HFFc6 (cell line): ENCODE measurements at places on chromosomes 3 and 15.
A peak's percentile ranks its signal among the peaks of the same experiment; 100 is the strongest.

DNA sequence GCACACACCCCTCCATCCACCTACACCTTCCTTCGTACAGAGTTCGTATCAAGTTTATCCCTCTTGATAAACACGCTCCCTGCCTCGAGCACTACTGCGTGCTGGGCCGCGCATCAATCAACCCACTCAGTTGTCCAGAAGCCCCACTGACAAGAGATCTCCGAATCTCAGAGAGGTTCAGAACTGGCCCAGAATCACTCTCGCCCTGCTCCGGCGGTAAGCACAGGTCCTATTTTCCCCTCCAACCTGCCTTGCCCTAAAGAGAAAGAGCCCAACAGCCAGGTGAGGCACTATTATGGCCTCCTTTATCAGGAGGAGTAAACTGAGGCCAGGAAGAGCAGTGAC is 494 bp upstream of the NISCH start:
- peaks cover 7% of the 10 kb centered on the region for H3K27me3 ChIP-seq
- H3K4me3 ChIP-seq = peak overlapping the region; percentile 99
- peaks cover 27% of the 10 kb centered on the region for H3K4me1 ChIP-seq
- H3K36me3 ChIP-seq = peaks cover 14% of the 10 kb centered on the region
- peak overlapping the region; percentile 88 for H3K27ac ChIP-seq
- DNase-seq = no peak

- no peak for DNase-seq
- H3K4me1 ChIP-seq = peaks cover 19% of the 10 kb centered on the region
- H3K27ac ChIP-seq = no peak overlapping the region
- H3K4me3 ChIP-seq = no peak overlapping the region
- peaks cover 2% of the 10 kb centered on the region; the same call in 1 of the 2 replicates for H3K27me3 ChIP-seq
These were observed 340.9 kb upstream of the TBL1XR1 start for GRCh38 chr3:177538048-177538749.

GRCh38 chr15:34348735-34349300 is 5.7 kb downstream of the NUTM1 start:
- DNase-seq = no peak
- H3K27ac ChIP-seq = no peak overlapping the region
- peaks cover 10% of the 10 kb centered on the region for H3K27me3 ChIP-seq

DNA sequence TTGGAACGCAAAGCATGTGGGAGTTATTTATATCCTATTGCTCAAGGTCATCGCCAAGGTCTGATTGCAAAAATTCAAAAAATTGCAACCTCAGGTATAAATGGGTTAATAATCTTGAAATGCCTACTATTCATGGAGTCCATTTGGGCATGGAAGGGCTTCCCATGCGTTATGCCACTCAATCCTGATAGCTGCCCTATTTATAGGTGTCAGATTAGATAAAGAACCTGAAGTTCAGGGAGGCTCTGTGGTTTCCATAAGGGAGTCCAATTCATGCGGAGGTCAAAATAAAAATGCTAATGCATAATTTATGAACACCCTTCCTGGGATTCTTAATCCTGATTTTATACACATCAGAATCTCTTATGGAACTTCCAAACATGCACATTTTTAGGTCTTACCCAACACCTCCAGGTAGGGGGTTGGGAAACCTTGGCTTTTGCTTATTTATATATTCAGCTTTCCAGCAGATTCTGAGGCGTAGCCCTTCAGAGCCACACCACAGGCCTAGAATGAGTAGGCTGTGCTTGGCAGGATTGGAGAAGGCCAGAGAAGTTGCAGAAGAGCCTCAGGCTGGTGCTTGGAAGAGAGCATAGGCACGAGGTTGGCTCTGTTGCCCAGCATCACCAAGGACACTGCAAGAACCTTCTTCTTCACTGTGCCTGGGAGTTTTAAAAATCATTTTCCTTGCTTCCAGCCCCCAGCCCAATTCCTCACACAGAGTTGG is 324.4 kb upstream of the CFAP20DC start:
- no peak overlapping the region for H3K27ac ChIP-seq
- no peak for DNase-seq
- no peaks in the 10 kb centered on the region for H3K36me3 ChIP-seq

DNA sequence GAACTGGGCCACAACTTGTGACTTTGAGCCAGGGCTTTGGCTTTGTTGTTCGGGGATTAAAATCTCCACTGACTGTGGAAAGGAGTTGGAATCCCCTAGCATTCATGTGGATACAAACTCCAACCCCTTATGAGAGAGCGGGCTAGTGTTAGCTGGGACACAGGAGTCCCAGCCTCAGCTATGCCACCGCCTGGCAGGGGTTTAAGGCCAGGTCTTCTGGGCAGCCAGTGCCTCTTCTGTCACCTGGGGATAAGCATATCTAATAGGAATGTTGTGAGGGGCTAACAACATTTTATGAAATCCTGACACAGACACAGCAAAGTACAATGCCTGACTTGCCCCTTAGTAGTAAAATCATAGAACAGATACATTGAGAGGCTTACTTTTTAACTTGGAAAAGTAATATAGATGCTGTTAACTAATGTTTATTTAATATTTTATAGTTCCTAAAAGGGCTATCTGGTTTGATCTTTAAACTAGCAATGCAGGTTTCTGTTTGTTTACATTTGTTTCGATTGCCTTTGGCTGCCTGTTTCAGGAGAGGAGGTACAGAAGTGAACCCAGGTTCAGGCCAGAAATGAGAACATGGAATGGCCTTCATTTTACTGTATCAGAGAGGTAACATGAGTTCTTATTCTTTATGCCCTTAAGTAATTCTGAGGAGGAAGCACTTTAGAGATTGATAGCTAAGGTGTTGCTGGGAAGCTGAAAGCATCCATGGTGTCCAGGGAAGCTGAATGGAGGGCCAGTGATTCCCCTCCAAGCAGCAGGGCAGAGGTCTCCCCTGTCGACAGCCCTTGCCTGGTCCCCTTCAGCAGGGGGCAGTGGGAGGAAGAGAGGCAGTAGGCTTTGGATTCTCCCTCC is 8.7 kb downstream of the GPR160 start:
- no peaks in the 10 kb centered on the region for H3K36me3 ChIP-seq
- H3K4me1 ChIP-seq = peaks cover 12% of the 10 kb centered on the region
- H3K27me3 ChIP-seq = peaks cover 17% of the 10 kb centered on the region
- no peak for DNase-seq

- no peak overlapping the region for H3K27ac ChIP-seq
- H3K36me3 ChIP-seq = peaks cover 26% of the 10 kb centered on the region
- no peak for DNase-seq
- peaks cover 15% of the 10 kb centered on the region for H3K4me1 ChIP-seq
- no peak overlapping the region for H3K4me3 ChIP-seq
- peaks cover 26% of the 10 kb centered on the region for H3K27me3 ChIP-seq
These were observed 17.9 kb downstream of the HAPLN3 start for GRCh38 chr15:88877415-88877814.

DNA sequence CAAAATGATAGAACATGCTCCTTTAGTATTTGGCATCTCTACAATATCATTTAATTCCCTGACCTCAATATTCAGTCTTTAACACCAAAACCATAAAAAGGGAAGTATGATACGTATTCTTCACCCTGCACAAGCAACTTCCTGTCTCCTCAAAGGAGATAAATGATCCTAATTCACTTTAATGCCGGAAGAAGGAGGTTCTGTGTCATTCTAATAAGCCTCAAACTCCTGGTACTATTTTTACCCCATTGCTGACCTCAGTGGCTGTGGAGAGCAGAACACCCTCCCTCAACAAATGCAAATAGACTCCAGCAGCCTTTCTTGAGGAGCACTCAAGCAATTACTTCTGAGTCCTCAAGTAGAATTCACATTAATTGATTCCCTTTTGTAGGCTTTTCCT is 173.3 kb downstream of the TMEM108 start:
- H3K27ac ChIP-seq = no peak overlapping the region
- peaks cover 6% of the 10 kb centered on the region; the same call in 1 of the 2 replicates for H3K4me1 ChIP-seq
- H3K27me3 ChIP-seq = peaks cover 3% of the 10 kb centered on the region
- no peak for DNase-seq
- H3K4me3 ChIP-seq = no peak overlapping the region

GRCh38 chr3:33915796-33916546 is 117.5 kb downstream of the PDCD6IP start:
- H3K4me3 ChIP-seq = no peak overlapping the region
- no peaks in the 10 kb centered on the region for H3K36me3 ChIP-seq
- peaks cover 14% of the 10 kb centered on the region for H3K4me1 ChIP-seq
- H3K27ac ChIP-seq = no peak overlapping the region; the same call in 1 of the 2 replicates
- H3K27me3 ChIP-seq = peaks cover 15% of the 10 kb centered on the region; the same call in 1 of the 2 replicates

- peak; percentile 45 for DNase-seq
- no peak overlapping the region for H3K4me3 ChIP-seq
- H3K4me1 ChIP-seq = peaks cover 35% of the 10 kb centered on the region
- H3K27me3 ChIP-seq = no peaks in the 10 kb centered on the region; the same call in 1 of the 2 replicates
- no peaks in the 10 kb centered on the region for H3K36me3 ChIP-seq
These were observed 33.5 kb downstream of the BCL2L10 start for GRCh38 chr15:52078876-52079700.

- no peaks in the 10 kb centered on the region for H3K4me1 ChIP-seq
- DNase-seq = no peak
- no peaks in the 10 kb centered on the region for H3K36me3 ChIP-seq
These were observed 100.8 kb downstream of the CPN2 start for GRCh38 chr3:194250098-194251002.

DNA sequence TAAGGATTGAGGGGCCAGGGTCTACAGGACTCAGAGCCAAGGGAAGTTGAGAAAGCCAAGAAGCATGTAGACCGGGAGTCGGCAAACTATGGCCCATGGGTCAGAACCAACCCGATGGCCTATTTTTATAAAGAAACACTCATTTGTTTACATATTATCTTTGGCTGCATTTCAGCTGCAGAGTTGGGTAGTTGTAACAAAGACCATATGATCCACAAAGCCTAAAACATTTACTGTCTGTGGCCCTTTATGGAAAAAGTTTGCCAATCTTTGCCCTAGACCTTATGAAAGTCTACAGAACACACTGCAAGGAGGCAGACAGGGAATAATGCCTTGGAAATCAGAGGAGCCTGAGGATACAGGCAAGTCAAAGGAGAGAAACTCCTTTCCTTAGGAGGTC is 63.2 kb upstream of the MNS1 start:
- no peak for DNase-seq
- H3K27ac ChIP-seq = no peak overlapping the region
- no peaks in the 10 kb centered on the region for H3K36me3 ChIP-seq
- H3K27me3 ChIP-seq = peaks cover 15% of the 10 kb centered on the region
- no peak overlapping the region for H3K4me3 ChIP-seq

DNA sequence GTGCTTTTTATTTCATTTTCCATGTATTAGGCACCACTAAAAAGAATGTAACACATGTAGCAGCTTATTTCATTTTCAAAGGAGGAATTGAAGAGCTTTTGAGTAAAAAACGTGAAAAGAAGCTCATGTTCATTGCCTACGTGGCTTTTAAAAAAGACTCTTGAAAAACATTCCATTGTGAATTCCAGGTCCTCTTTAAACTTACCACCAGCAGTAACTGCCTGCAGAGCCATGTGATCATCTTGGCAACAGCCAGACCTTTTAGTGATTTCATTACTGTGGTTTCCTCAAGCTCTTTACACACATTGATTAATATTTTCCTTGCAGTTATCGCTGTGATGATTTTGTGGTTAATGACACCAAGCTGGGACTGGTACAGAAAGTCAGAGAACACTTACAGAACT is 43.8 kb upstream of the FBXL22 start:
- H3K27ac ChIP-seq = peak overlapping the region; percentile 93
- peaks cover 37% of the 10 kb centered on the region for H3K4me1 ChIP-seq
- peak; percentile 91 for DNase-seq
- H3K4me3 ChIP-seq = peak overlapping the region; percentile 83
- peaks cover 22% of the 10 kb centered on the region for H3K36me3 ChIP-seq

- H3K36me3 ChIP-seq = peaks cover 28% of the 10 kb centered on the region
- peak overlapping the region; percentile 37 for H3K4me3 ChIP-seq
- H3K27ac ChIP-seq = peak overlapping the region; percentile 66
- peak; percentile 30 for DNase-seq
- H3K4me1 ChIP-seq = peaks cover 49% of the 10 kb centered on the region
- peaks cover 4% of the 10 kb centered on the region for H3K27me3 ChIP-seq
These were observed 13.2 kb upstream of the PODXL2 start for GRCh38 chr3:127615631-127616305.

GRCh38 chr3:100880845-100881244 is 112.4 kb downstream of the ABI3BP start:
- DNase-seq = no peak
- no peak overlapping the region for H3K4me3 ChIP-seq
- no peak overlapping the region for H3K27ac ChIP-seq
- H3K27me3 ChIP-seq = no peaks in the 10 kb centered on the region
- H3K36me3 ChIP-seq = no peaks in the 10 kb centered on the region

- no peaks in the 10 kb centered on the region for H3K36me3 ChIP-seq
- DNase-seq = no peak
- H3K4me1 ChIP-seq = no peaks in the 10 kb centered on the region
- no peak overlapping the region for H3K4me3 ChIP-seq
- no peak overlapping the region for H3K27ac ChIP-seq
These were observed 1116.4 kb downstream of the OTOL1 start for GRCh38 chr3:162612991-162613390.

- no peak overlapping the region for H3K27ac ChIP-seq
These were observed 607.5 kb upstream of the NAALADL2 start for GRCh38 chr3:174251681-174252080.

GRCh38 chr3:106343811-106344210 is 475.0 kb upstream of the CBLB start:
- peaks cover 36% of the 10 kb centered on the region for H3K4me1 ChIP-seq
- H3K4me3 ChIP-seq = no peak overlapping the region
- no peak overlapping the region for H3K27ac ChIP-seq

DNA sequence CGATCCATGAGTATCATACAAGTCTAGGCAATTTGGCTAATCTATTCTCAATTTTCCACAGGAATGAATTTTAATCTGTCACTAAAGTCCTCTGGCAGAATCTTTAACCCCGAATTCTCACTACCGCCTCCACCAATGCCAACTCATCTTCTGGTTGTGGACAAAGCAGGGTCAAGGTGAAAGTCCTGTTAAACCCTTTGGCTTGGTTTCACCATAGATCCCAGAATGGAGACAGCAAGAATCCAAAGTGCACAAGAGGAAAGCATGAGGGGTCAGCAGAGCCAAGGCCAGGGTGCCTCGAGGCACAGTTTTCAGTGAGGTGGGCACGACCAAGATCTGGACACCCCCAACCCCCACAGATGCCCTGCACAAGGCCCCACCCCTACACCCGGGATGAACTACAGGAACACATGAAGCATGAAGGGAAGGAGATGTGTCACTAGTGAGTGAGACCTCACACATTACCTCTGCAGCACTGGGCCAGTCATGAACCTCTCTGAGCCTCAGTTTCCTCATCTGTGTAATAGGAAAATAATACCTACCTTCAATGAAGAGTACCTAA is 466.2 kb downstream of the EPHB1 start:
- H3K4me3 ChIP-seq = no peak overlapping the region
- DNase-seq = no peak
- no peaks in the 10 kb centered on the region for H3K4me1 ChIP-seq
- H3K27ac ChIP-seq = no peak overlapping the region
- H3K27me3 ChIP-seq = peaks cover 7% of the 10 kb centered on the region

DNA sequence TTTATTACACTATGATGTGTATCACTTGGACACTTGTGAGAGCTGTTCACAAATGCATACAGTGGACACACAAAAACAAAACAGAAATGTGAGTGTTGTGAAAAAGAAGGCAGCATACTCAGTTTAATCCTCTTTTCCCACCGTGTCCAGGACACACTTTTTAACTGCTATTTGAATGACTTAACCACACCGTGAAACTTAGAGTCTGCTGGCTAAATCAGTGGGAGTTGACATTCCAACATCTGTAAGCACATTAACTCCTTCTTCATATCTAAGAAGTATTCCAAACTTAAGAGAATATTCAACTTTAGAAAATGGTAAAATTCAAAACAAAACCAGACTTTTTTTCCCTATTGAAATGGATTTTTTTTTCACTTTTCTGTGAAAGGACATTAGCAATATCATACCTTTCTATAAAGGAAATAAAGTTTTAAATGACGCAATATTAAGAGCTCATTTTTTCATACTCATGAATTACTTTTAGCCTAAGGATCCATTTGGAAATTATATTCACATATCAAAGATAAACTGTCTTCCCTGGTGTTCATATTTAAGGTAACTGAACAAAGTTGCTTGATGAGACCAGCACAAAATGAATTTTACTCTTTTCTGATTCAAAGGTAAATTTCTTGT is 316.6 kb downstream of the RBMS3 start:
- H3K27me3 ChIP-seq = no peaks in the 10 kb centered on the region
- no peak overlapping the region for H3K27ac ChIP-seq
- H3K4me3 ChIP-seq = peak overlapping the region; percentile 55
- peaks cover 6% of the 10 kb centered on the region; the same call in 1 of the 2 replicates for H3K36me3 ChIP-seq
